ENCODE measurements at places on chromosomes 12 and 14.

DNA sequence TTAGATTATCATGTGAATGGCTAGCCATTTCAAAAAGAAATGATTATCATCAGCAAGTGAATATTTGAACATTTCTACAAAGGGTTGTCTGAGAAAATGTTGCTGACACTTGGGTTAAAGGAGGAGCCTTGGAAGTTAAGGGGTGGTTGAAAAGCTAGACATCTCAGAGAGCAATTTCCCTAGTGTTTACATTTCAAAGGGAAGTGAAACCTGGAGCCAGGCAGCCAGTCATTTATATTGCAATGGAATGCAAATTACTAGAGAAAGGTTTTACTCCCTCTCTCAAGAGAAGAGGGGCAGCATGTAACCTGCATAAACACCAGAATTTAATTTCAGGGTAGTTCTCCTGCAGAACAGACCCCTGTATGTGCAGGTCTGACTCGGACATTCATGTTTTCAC lies 279.0 kb downstream of the SLC16A7 start:
- no peak for DNase-seq

DNA sequence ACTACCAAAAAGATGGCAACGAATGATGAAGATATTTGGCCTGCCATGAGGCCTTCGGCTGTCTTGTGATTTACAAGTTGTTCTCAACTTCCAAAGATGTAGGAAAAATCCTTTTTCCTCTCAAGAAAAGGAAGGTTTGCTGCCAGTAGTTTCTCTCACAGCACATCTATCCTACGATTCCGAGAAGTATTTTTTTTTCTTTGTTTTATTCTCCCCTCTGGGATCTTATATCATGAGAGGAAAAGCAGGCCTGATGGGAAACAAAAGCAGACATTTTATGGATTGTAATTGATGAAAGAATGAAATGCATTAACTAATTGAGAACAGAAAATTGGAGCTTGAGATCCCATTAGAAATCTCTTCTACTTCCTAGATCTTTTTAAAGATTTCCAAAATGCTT lies 1197.9 kb upstream of the SEL1L start:
- no peak for DNase-seq

DNA sequence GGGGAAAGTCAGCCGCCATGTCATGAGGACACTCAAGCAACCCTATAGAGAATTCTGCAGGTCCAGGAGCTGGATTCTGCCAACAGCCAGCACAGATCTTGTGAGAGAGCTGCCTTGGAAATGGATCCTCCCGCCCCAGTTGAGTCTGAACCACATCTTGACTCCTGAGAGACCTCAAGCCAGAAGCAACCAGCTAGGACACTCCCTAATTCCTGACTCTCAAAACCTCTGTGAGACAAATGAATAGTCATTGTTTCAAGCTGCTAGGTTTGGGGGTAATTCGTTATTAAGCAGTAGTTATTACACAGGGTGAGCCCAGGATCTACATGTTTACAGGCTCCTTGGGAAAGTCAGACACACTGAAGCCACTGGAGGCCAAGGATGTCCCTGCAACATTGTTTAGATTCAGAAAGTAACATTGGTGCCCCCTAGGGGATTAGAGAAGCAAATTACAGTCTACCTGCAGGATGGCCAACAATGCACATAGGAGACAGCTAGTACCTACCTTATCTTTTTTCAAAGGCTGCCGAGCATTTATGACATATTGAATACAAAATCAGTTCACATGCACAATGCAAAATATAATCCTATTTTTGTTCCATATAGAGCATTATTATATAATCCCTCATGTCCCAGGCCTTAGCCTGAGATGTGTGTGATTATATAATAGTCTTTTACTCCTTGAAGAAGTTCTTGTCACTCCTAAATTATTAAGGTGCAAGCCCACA lies 57.9 kb upstream of the FICD start:
- peak; percentile 82 for DNase-seq

- DNase-seq, result peak; percentile 23
Measured at GRCh38 chr14:22549981-22550673, 38.9 kb downstream of the DAD1 start.

GRCh38 chr14:21382886-21383847 lies 652 bp downstream of the SUPT16H start:
- DNase-seq, result peak; percentile 67

- no peak for DNase-seq
Measured at GRCh38 chr12:101927036-101927435, 49.7 kb downstream of the DRAM1 start.

GRCh38 chr12:2688381-2688931 lies 106.3 kb upstream of the FKBP4 start:
- no peak for DNase-seq

DNA sequence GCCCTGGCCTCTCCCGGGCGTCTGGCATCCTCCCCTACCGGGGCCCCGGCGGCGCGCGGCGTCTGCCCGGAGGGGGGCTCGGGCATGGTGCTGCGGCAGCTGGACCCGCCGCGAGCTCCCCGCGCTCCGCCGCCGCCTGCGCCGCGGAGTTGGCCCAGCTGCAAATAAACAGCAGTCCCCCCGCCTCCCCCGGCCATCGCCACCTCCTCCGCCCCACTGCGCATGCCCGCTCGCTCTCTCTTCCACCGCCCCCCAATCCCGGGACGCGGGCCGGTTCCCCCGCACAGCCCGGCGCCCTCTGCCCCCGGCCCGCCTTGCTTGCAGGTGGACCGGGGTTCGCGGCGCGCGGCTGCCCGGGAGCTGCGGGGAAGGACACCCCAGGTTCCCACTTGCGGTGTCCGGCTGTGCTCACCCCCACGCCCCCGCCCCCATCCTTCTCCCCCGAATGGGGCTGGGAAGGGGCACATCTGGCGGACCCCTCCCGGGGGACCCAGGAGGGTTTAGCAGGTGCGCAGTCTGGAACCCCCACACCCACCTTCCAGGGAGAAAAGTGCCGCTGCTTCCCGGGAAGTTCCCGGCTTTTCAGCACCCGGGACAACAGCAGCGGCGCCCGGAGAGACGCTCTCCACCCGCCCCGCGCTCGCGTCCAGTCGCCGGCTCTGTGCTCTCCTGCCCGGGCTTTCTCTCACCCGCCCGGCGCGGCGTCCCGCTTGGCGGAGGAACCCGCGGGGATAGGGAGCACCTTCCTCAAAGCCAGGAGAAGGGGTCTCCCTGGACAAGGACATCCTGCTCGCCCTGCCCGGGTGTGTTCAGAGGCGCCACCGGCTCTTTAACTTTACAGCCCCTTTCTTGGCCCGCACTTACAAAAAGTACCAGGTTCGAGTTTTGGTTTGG lies at the start of gene TMTC1:
Gene TMTC1 (minus strand): TSS at position 170 of the 894 bp plus-strand sequence. CDS start 191 bp downstream, outside the sequence.
- no peak for DNase-seq

DNA sequence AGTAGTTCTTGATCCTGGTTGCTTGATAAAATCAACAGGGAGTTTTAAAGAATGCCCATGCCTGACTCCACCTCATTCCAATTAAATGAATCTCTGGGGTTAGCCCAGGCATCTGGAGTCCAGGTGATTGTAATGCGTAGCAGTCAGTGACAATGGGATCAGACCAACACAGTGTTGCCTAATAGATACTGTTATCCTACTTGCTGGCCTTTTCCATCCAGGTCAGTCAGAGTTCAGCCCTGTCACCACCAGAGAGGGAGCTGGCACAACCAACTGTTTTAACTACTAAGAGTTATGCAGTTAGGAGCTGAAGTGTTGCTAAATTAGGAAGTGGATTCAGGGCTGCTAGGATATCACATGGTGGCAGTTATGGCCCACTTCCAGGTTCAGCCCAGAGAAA lies 107.1 kb downstream of the GPR135 start:
- DNase-seq, result no peak

GRCh38 chr14:34173916-34174315 lies 223.0 kb upstream of the EGLN3 start:
- DNase-seq, result no peak

DNA sequence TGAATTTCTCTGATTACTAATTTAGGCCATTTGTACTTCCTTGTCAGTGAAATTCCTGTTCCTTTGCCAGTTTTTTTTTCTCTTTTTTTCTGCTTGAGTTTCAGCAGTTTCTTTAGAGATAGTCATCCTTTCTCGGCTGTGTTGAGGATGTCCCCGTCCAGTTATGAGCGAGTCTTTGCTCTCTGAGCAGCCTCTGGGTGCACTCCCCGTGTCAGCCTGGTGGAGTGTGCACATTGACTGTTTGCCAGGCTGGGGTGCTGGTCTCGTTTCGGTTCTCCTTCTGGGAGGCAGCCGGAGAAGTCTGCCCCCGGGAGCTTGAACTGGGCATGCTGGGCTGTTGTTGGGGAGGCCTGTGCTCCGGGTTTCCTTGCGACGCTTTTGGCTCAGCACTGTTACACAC lies 3.0 kb downstream of the PACS2 start:
- no peak for DNase-seq

- no peak for DNase-seq
Measured at GRCh38 chr12:64525461-64526160, 73.7 kb downstream of the TBK1 start.

DNA sequence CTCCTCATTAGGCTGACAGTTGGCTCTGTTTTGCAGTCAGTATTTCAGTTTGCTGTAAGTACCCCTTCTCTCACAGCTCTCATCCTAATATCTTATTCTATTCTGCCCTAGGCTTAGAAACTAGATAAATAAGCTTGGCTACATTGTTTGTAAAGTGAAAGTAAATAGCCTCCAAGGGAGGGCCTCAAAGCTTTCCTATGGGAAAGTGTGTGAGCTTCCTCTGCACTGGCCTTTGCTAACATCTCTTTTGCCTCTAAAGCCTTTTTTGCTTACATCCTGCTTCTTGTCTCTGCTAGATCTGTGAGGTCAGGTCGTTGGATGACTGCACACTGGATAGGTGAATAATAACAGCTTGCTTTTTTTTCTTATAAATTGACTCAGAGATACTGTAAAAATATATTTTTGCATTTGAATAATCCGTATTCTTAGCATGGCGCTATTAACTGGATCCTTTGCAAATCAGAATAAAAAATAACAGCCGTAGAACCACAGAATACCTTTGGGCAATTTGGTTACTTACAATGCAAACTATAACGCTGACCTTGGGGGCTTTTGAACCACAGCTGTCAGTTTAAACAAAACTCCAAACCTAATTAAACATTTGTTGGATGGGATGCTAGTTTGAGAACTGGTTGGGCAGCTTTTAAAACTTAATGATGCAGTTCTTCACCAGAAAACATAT lies 55.1 kb downstream of the TTC6 start:
- no peak for DNase-seq

- DNase-seq, result no peak
Measured at GRCh38 chr14:62889364-62889763, 155.9 kb downstream of the KCNH5 start.

- peak; percentile 87 for DNase-seq
Measured at GRCh38 chr14:93041830-93042229, 73.9 kb downstream of the ITPK1 start.

DNA sequence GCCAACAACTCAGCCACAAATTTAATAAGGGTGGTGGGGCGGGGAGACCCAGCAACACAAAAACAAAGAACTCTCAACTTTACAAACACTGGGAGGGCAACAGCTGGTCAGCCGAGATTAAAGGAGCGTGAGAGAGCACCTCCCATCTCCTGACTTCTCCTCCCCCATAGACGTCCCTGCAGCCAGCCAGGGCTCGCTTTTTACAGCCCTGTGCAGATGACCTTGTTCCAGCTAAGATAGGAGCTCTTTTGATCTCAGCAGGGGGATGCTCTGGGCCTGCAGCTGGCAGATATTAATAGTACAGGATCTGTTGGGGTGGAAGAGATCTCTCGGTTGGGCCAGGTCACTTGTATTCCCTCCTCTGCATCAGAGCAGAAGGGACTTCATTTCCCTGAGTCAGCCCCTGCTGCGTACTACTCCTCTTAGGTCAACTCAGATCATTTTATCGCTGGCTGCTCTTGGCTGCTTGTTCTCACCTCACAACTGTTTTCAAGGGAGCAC lies 475.8 kb downstream of the RAD51B start:
- peak; percentile 84 for DNase-seq

GRCh38 chr12:32501835-32502333 lies 102.5 kb downstream of the FGD4 start:
- peak; percentile 95 for DNase-seq

GRCh38 chr14:65506801-65507200 lies 94.3 kb downstream of the FUT8 start:
- DNase-seq, result no peak

Measured in NCI-H524 (cell line).